ENCODE measurements at places on chromosomes 5 and 9. TPM values are rescaled to one million over a fixed set of nuclear protein-coding genes. Genes with fewer than 3 reads are reported as not detected.

IL7R gene
- total RNA-seq, result 2.1 TPM

SPINK6 gene
- total RNA-seq, result not detected

RANBP17 gene
- total RNA-seq, result 5.8 TPM

SLC45A2 gene
- total RNA-seq, result not detected

KIF2A gene
- 18.7 TPM for total RNA-seq
